ENCODE measurements at places on chromosomes 6 and 20.

DNA sequence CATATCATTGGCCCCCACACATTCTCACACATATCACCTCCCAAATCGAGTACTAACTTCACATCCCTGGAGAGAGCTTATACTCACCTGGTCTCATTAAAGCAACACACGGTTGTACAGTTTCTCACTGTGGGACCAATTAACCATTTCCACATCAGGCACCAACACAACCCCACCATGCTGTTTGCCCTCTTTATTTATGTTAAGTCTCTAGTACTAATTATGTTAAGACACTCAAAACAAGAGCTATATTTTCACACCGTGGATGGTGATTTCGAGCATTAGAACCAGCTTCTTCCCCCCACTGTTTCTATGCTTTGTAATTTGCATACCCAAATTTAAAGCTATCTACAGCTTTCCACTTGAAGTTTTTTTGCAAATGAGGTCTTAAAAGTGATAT lies 6.3 kb downstream of the SCML4 start:
- DNase-seq: no peak

GRCh38 chr20:39605908-39606307 lies 643.8 kb downstream of the DHX35 start:
- no peak for DNase-seq

GRCh38 chr20:47150403-47151152 lies 205.9 kb downstream of the ZMYND8 start:
- DNase-seq: peak; percentile 5

GRCh38 chr6:41424370-41425058 lies 89.1 kb downstream of the NCR2 start:
- DNase-seq: peak; percentile 72

- no peak for DNase-seq
Observed at GRCh38 chr6:72140795-72141194, 254.4 kb downstream of the RIMS1 start.

DNA sequence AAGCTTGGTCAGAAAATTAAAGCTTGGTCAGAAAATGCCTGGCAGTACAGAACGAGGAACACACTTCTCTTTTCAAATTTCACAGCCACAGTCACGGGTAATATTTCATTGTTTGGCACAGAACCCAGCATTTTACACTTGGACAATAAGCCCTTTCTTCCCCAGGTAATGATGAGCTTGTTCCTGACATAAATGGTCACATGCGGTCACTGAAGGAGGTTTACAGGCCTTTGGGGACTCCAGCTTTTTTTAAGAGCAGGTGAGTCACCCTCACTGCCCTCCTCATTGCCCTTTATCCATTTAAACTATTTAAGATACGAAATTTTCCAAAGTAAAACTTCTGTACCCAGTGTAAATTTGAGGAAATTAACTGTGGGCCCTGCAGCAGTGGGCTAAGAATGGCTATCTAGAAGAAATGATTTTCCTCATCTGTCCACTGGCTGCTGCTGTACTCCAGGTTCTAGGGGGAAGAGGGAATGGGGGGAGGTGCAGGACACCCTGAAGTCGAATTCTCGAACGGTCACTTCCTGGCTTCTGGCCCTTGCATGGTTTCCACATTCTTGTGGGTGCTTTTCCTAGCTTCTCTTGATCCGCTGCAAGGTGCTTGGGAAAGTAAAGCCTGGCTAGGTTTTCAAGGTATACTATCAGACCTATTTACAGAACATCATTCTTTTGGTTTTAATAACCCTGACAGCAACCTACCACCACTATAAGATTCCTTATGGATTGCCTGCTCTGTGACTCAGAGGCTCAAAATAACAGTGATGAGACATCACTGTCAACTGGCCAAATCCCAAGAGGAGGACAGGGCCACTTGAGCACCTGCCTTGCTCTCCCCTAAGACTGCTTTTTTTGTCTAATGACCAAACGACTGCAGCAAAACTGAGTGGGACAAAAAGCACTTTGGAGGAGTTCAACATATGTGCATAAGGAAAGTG lies 75.8 kb downstream of the PREP start:
- no peak for DNase-seq

DNA sequence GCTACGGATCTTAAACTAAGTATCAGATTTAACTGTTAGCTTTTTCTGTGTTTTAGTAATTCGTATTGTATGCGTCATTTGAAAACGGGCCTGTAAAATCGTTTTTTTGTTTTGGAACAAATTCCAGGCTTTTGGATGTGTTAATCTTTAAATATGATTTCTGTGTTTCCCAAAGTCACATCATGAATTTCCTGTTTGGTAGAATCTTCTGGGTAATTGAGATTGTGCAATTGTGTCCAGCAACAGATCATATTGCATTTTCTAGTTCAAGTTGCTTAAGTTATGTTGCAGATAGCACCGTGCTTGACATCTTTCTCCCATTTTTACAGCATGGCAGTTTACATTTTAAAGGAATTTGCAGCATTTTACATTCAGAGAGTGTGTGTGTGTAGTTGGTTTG lies 1.9 kb downstream of the MAPK14 start:
- DNase-seq: no peak

- DNase-seq: no peak
Observed at GRCh38 chr6:132333639-132334520, 67.4 kb downstream of the MOXD1 start.

GRCh38 chr6:170260686-170261085 lies 30.2 kb downstream of the DLL1 start:
- DNase-seq: no peak

GRCh38 chr6:13445005-13445743 lies 42.2 kb downstream of the GFOD1 start:
- peak; percentile 69 for DNase-seq

GRCh38 chr20:60088236-60088635 lies 130.0 kb downstream of the CDH26 start:
- no peak for DNase-seq

- no peak for DNase-seq
Observed at GRCh38 chr20:44071526-44072111, 115.4 kb downstream of the JPH2 start.

DNA sequence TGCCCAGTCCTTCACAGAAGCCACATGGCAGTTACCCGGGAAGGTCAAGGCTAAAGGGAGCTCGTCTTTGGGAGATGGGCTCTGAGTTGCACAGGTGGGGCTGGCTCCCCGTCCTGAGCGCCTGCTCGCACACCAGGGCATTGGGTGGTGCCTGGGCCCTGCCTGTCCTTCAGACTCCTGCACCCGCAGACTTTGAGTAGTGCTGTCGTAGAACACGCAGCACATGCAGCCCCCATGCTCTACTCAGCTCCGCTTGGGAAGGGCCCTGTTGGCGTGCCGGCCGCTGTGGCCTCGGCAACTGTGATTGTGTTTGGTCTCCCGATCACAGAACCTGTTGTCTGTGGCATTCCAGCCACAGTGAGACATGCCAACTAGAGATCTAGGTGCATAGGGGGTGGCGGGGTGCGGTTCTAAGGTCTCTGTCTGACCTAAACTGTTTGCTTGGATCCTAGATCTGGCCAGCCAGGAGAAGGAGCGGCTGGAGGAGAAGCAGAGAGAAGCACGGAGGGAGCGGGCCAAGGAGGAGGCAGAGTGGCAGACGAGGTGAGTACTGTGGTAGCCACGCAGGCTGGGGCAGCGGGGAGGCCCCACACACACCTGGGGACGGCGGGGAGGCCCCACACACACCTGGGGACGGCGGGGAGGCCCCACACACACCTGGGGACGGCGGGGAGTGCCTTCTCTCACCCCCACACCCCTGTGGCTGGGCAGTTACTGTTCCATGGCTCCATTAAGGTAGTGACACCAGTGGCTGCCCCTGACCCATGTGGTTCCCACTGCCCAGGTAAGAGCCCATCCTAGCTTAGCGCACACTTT lies 11.3 kb upstream of the ADRM1 start:
- DNase-seq: no peak

GRCh38 chr6:56551409-56552120 lies 91.1 kb downstream of the DST start:
- DNase-seq: no peak

- no peak for DNase-seq
Observed at GRCh38 chr6:138204792-138205384, 13.4 kb downstream of the PBOV1 start.

- DNase-seq: no peak
Observed at GRCh38 chr6:95431637-95432228, 145.6 kb upstream of the MANEA start.

GRCh38 chr6:90868256-90868655 lies 281.4 kb upstream of the MAP3K7 start:
- no peak for DNase-seq

DNA sequence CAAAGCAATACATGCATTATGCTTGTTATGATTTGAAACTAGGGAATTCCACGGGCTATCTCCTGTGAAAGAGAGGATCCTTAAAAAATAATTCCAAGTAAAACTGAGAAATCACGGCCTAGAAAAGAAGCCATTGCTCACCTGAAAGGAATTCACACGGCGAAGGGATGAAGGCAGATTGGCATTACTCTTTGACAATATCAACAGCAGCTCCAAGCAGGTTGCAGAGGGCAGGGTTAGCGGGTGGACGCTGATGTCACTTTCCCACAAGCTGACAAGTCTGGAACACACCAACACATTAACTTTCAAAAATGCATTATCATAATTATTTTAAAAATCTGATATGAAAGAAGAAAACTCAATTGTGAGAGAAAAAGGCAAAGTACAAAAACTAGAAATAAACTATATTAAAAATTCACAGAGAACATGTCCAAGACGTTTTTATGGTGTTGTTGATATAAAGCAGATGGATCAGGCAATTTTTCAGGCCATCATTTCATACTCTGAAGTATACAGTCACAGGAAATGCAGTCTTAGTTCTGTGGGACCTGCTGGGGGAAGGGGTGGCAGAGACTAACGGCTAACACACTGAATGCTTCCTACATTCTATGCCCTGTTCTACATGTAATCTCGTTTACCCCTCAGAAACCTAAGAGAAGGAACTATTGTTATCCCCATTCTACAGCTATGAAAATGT lies 108.3 kb downstream of the UBE3D start:
- DNase-seq: no peak

- peak; percentile 73 for DNase-seq
Observed at GRCh38 chr6:157756708-157757429, 66.2 kb upstream of the SNX9 start.

GRCh38 chr20:32823078-32823477 lies 3.3 kb downstream of the MAPRE1 start:
- DNase-seq: no peak

DNA sequence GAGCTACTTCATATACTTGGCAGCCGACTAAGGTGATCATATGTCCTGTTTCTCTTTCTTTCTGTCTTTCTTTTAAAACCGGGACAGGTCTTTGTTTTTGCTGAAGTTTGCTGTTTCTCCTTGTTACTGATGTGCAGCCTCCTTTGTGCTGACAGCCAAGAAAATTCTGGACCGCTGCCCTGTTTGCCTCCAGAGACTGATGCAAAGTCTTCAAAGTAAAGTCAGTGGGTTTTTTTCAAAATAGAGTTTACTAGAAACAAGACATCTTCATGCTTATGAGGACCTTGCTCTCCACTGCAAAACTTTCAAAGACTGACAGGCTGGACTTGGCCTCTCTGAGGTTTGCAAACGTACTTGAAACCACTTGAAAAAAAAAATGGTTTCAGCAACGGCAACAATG lies 510.5 kb upstream of the MAP3K7 start:
- peak; percentile 34 for DNase-seq

DNA sequence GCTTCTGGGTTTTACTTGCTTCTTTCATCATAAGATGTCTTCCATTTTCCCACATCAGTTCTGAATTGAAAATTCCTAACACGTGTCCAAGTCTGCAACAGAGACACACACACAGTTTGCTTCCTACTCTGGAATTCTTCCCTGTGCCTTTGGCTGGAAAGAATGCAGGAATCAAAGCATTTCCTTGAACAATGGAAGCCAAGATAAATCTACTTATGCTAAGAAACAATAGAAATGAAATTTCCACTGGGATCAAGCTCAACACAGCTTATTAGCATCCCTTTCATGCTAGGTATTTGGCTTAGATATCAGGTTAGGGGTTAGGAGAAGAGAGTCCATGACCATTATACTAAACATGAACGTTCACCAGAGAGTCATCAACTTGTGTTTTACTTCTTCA lies 101.1 kb upstream of the SCAF8 start:
- DNase-seq: no peak

GRCh38 chr6:159828074-159828473 lies 28.0 kb downstream of the PNLDC1 start:
- no peak for DNase-seq

DNA sequence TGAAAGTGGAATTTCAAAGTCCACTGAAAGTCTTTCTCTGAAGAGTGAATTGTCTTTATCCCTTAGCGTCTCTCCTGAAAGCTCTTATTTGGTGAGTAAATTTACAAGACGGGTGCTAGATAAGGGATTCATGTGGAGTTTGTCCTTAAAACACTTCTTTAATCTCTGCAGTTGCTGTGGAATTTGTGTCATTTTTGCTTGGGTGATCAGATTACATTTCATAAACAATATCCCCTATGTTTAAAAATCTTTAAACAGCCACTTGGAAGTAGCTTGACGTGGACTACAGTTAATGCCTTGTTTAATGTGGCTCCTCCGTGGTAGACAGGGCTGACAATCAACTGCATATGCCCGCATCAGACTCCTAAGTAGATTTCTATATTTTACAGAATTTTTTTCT lies 175.4 kb upstream of the ZNF217 start:
- DNase-seq: no peak

- DNase-seq: no peak
Observed at GRCh38 chr6:122322824-122323223, 76.6 kb upstream of the HSF2 start.

GRCh38 chr20:37246736-37247135 lies 14.9 kb downstream of the GHRH start:
- DNase-seq: no peak

DNA sequence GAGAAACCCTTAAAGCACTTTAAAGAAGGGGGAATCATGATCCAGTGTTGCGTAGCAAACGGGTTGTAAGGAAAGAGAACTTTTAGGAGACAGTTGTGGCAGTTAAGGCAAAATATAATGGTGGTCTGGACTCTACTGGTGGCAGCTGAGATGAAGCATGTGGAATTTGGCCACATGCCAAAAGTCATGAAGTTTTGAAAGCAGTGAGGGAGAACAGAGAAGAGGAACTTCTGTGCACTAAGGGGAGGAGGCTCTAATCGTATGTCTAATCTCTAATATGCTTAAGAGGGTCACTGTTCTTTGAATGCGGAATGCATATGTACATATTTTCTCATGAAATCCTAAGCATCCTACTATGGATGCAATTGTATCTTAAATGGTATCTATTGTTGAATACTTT lies 91.5 kb downstream of the RIMS1 start:
- DNase-seq: no peak

- DNase-seq: no peak
Observed at GRCh38 chr20:44382641-44383040, 27.1 kb downstream of the HNF4A start.

- no peak for DNase-seq
Observed at GRCh38 chr6:154706389-154706788, 26.8 kb upstream of the SCAF8 start.

DNA sequence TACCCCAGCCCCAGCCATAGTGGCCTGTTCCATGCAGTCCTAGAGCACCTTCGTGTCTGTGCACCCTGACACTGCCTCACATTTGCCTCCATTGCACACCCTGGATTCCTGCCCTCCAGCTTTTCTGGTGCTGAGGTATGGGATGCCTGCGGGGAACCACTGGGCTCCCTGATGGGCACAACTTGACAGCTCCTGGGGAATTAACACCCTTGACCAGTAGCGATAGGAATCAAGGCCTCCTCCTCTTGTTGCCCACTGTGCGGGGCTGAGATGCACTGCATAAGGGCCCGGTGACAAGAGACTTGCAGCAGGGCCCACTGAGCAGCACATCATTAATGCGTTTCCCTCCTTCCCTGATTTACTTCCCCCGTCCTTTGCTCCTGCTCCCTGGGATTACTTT lies 235.6 kb upstream of the MOCS1 start:
- DNase-seq: no peak

GRCh38 chr20:43996240-43996930 lies 81.7 kb downstream of the TOX2 start:
- DNase-seq: no peak
